NCI-H524 (cell line): ENCODE measurements at places on chromosomes 6 and 20.

- no peak for DNase-seq
Measured at GRCh38 chr6:15464211-15464725, 198.6 kb downstream of the DTNBP1 start.

DNA sequence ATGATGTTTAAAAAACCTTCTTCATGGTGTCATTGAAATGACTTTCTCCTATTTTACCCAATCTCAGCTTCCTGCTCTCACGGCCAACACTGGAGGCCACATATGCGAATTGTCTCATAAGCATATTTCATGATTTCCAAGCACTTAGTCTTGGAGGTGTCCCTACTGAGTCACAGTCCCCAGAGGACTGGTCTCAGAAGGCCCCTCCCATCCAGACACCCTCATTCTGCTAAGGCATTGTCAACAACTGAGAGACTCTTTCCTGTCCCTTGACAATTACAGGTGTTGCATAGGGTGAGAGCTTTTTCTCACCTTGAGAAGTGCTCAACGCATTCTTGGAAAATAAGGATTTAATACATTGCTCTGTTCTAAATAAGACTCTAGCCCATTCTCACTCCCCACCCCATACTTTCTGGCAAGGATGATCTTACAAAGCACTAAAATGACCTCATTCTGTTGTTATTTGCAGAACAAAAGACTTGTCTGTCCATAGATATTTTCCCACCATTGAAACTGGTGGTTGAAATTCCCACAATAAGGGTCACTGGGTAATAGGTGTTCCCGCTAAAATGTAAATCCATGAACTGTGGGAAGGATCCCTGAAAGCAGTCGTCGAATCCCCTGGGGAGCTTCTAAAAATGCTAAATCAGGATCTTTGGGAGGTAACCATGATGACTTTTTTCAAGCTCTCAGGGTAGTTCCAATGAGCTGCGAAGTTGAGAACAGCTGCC is 32.3 kb upstream of the SLC22A23 start:
- no peak for DNase-seq

GRCh38 chr20:44402391-44403193 is 47.1 kb downstream of the HNF4A start:
- DNase-seq, result no peak

DNA sequence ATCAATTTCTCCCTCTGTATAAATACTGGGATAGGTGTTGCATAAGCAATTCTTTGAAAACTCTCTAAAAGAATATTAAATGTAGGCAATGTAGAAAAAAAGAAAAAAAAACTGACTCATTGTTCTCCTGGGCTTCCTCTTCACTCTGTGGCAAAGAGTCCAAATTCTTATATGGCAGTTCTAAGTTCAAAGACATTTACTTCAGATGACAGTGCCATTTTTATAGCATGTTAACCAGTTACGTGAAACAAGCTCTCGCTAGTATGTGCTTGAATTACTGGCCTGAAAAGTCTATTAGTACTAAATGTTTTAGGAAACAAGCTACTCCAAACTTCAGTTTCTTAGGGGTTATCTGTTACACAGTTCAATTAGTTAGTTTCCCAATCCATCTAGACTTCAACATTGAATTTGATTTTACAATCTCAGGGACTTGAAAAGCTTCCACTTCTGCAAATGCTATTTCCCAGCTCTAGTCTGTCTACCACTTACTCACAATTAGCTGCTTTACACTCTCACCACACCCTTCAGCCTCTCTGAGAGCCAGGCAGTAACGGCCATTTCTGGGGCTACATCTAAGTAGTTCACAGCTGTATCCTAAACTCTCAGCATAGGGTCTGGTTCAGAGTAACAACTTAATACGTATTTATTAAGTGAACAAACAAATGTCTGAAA is 100.4 kb downstream of the OGFRL1 start:
- DNase-seq, result no peak

DNA sequence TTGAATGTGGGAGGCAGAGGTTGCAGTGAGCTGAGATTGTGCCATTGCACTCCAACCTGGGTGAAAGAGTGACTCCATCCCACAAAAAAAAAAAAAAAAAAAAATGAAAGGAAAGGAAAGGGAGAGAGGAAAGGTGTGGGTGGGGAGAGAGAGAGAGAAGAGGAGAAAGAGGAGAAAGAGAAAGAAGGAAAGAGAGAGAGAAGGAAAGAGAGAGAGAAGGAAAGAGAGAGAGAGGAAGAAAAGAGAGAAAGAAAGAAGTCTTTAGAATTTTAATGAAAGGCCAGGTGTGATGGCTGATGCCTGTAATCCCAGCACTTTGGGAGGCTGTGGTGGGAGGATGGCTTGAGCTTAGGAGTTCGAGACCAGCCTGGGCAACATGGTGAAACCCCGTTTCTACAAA is 7.7 kb upstream of the BCAS4 start:
- DNase-seq, result no peak

GRCh38 chr6:36127462-36128016 is 2.8 kb upstream of the MAPK13 start:
- DNase-seq, result no peak

- no peak for DNase-seq
Measured at GRCh38 chr6:13303668-13304017, 24.7 kb downstream of the TBC1D7 start.

- DNase-seq, result peak; percentile 23
Measured at GRCh38 chr6:35485402-35485877, 11.4 kb downstream of the TEAD3 start.

GRCh38 chr6:129750360-129750759 is 40.4 kb upstream of the ARHGAP18 start:
- no peak for DNase-seq

DNA sequence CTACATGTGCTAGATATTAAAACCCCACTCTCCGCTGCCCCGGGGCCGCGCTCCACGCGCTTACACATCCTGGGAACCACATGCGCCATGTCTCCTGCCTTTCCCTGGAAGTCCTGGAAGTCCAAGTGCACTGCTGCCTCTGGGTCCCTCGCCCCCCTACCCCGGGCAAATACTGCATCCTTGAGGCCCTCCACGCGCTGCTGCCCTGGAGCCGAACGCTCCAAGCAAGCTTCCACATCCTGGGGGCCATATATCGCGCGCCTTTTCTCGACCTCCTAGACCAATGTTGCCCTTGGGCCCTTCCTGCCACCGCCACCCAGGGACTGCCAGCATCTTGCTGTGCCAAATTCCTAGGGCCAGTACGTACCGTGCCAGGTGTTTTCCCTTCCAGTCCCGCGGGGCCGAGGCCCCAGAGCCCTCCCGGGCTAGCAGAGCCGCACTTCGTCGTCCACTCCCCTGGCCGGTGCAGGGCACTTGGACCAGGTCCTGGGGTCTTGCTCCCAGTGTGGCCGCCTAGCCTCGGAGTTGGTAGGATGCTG is 779 bp upstream of the KCNG1 start:
- no peak for DNase-seq

GRCh38 chr6:73739096-73739495 is 43.1 kb downstream of the CD109 start:
- peak; percentile 22 for DNase-seq

DNA sequence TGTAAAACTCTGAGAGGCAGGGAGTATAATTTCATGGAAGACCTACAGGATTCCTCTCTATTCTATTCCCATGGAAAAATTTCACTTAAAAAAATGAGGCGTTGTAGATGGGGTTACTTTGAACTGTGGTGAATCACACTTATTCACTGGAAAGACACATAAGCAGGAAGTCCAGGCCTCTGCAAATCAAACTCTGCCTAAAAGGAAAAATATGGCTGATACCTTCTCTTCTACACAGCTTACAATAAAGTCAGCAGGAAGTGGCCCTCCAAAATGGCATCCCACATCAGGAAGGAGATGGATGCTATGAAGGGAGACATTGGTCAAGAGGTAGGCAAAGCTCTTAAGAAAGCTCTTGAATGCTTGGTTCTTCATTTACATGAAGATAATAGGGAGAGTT is 115.9 kb downstream of the FYN start:
- no peak for DNase-seq

GRCh38 chr20:62606016-62606415 is 36.3 kb upstream of the SLCO4A1 start:
- DNase-seq, result no peak

DNA sequence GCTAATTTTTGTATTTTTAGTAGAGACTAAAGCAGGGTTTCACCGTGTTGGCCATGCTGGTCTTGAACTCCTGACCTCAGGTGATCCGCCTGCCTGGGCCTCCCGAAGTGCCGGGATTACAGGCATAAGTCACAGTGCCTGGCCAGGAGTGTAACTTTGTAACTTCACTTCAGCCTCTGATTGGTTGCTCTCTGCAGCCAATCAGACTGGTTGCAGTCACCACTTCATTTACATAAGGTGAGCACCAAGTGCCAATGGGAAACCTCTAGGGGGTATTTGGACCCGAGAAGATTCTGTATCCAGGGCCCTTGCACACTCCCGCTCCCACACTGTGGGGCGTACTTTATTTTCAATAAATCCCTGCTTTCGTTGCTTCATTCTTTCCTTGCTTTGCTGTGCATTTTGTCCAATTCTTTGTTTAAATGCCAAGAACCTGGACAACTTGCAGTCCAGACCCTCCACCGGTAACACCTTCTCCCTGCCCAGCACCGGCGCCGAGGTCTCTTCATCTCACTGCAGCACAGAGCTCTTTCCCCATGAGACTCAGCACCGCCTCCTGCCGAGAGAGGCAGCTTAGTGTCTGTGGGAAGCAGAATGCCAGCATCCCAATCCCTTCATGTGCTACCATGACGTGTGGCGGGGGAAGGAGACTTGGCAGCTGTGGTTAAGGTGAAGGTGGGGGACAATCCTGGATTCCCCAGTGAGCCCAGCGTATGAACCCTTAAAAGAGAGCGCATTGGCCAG is 14.0 kb upstream of the MRGBP start:
- DNase-seq, result no peak

- DNase-seq, result no peak
Measured at GRCh38 chr6:113819169-113819830, 37.8 kb upstream of the MARCKS start.

DNA sequence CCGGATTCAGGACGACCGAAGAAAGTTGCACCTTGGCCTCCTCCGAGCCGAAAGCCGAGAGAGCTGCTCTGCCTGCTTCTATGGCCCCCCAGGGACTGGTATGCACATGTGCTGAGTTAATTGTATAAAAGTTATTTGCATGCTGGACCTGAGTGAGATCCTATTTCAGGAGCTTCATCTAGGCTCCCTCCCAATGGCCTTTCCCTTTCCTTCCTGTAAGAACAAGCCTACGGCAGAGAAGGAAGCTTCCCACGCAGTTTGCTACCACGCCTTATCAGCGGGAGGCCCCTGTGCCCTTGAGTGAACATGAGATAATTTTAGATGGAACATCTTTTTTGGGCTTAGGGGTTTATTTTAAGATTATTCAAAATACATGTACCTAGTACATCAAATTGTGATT is 65.9 kb downstream of the RIN2 start:
- no peak for DNase-seq

DNA sequence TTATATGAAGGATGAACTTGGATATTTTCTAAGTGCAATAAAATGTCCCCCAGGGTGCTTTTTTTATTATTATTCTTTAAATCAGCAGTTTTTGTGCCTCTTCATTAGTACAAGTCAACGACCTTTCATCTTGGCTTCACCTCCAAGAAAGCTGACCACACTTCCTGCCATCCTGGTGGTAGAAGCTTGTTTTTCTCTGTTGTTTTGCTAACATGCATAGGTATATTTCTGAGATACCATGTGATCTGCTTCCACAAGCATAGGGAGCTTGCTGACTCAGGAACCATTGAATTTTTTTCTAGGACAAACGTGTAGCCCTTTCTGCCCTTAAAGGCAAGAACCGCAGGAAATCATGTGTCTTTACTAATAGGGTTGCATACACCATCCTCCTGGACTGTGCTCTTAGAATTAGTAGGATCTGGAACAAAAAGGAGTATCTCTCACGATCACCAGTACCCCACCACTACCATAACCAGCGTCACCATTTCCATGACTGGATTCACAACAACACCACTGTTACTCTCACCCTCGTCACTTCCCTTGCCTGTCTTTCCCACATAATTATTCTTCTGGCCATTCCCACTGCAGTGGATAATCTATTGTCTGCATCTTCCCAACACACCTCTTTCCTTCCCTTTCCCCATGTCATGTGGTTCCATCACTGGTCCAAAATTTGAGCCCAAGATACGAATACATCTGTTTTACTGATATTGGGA is 207.1 kb downstream of the MAFB start:
- DNase-seq, result no peak

DNA sequence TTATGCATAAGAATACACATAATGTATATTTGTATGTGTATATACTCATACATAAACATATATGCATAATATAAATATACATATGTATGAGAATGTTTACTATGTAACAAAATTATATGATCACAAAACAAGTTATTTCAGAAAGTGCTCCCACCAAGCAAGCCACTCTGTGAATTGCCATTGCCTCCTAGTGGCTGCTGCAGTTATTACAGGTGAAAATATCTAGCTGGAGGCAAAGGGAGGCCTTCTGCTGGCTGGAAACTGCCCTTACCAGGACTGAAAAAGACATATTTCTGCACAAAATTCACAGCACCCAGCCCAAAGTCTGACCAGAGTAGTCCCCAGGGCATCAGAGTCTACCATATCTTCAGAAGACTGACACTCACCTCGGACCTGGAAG is 14.4 kb upstream of the ADAM33 start:
- DNase-seq, result no peak

GRCh38 chr6:11275598-11275997 is 43.1 kb upstream of the NEDD9 start:
- DNase-seq, result peak; percentile 2

- no peak for DNase-seq
Measured at GRCh38 chr20:59933296-59933848, at the start of gene SYCP2. TSS of gene SYCP2 (minus strand) at chr20:59933637. CDS start at chr20:59922413, 11,224 bp downstream.

- peak; percentile 44 for DNase-seq
Measured at GRCh38 chr20:20368418-20369249, 730 bp downstream of the INSM1 start.

DNA sequence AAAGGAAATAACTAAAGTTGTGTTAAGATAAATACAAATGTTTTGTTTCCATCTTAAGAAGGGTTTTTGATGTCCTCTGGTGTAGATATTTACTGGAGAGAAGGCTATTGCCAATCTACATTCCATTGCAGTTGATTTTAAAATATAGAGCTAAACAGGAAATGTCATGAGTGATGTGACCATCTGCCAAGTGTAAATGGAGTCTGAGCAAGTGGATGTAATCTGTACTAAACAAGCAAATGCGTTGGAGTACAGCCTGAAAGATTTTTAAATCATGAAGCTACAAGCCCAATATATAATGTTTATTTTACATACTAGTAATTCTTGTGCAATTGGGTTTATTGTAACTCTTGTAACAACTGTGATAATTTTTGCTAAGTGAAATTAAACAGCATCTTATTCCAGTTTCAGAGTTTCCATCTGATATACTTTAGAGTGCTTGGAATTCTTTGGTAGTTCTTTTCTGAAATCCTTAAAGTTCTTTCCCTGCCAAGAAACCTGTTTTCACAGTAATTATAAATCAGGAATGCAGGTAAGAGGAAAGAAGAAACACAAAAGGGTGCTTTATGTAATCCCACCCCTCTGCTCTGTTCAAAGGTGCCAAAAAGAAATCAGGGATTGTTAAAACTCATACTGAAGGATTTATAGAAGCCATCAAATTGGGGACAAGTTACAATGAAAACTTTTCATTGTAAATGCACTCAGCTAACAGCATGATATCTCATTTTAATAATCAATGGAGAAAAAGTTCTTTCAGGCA is 47.2 kb upstream of the FLRT3 start:
- DNase-seq, result peak; percentile 30

- DNase-seq, result no peak
Measured at GRCh38 chr6:14656649-14657048, 539.1 kb downstream of the CD83 start.
